Stimulated activated CD4-positive, alpha-beta T cell treated with anti-CD3 and anti-CD28 coated beads, Interleukin-1b, Interleukin-23, amount 100 ng/mL, for 1 hour (primary cell): ENCODE measurements at places on chromosomes 1 and 21.

GRCh38 chr1:204578867-204579664, 62.9 kb downstream of the MDM4 start:
- no peak for DNase-seq

GRCh38 chr1:32811917-32812316, 5.2 kb downstream of the YARS1 start:
- DNase-seq: no peak

DNA sequence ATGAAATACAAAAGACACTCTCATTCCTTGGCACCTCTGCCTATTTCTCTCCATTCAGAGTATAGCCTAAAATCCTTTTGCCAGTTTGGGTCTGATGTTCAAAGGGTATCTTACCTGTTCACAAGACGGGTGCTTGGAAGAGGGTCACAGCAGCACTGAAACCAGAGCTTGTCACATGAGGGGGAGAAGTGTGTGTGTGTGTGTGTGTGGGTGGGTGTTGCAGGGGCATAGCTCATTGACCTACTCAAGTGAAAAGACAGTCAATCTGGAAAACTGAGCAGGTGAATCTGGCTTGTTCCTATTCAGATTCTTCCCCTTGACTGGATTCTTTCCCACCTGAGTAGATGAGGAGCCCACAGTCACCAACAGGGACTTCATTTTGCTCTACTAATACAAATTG, 63.9 kb downstream of the KCTD3 start:
- no peak for DNase-seq

- DNase-seq: no peak
These were observed 116.4 kb upstream of the KCNJ15 start for GRCh38 chr21:38140207-38140903.

- no peak for DNase-seq
These were observed 81.1 kb downstream of the RRAGC start for GRCh38 chr1:38778521-38778920.

- no peak for DNase-seq
These were observed 2.7 kb downstream of the DIO1 start for GRCh38 chr1:53896635-53897229.

DNA sequence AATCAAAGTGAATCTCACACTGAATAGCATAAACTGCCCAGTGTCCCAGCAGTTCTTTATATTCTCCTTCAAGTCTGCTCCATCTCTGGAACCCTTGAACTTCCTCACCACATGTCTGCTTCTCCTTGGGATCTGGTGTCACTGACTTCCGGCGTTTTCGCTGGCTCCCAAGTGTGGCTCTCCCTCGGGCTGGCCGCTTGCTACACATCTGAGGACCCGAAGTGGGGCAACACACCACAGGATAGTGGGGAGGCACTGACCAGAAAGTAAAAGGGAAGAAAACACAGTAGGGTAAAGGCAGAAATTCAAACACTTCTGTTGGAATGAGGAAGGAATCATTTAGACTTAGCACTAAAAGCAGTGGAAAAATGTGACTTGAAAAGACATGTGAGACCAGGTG, 5.1 kb downstream of the NIT1 start:
- no peak for DNase-seq

GRCh38 chr1:34292472-34292871, 115.8 kb downstream of the C1orf94 start:
- DNase-seq: no peak

DNA sequence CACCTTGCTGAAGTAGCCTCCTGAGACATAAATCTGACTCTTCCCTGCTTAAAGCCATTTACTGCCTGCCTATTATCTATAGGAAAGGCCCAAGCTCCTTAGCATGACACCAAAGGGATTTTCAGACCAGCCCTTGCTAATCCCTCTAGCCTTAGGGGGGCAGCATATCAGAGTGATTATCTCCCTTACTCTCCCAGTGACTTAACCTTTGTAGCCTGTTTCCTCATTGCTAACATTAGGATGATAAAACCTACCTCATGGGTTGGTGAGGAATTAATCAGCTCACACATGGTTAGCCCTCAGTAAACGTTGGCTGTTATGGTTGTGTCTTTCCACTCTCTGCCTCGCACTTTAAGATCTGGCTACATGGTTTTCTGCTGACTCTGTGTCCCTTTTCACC, 70.1 kb downstream of the ROR1 start:
- DNase-seq: no peak

GRCh38 chr1:114341856-114342255, 169.1 kb downstream of the TRIM33 start:
- no peak for DNase-seq

DNA sequence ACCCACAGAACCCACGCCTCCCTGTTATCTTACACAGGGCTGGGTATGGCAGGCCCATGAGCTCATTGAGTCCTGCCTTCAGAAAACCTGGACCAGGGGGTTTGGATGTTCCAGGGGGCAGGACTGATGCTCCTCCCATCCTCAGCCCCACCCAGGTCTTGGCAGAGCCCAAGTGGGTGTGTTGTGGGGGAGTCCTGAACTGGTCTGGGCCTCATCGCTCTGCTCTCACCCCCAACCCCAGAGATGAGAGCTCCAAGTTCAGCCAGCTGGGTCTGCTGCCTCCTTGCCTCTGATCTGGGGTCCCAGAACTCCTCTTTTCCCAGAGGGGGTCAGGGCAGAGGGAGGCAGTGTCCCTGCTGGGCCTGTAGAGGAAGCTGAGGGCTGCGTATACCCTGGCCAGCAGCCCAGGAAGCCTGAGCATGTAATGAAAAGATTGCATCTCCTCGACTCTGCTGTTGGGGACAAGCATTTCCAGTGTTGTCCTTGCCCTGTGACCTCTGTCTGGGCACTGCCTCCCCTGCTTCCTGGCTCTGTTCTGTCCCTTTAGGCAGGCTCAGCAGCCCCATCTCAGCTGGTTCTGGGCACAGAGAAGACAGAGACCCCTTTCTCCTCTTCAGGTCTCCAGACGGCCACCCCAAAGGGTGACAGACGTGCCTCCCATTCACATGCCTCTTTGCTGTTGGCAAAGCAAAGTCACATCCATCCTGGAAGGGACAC, 54.7 kb upstream of the EPS8L3 start:
- DNase-seq: no peak

GRCh38 chr1:92065042-92065441, 10.2 kb downstream of the SETSIP start:
- DNase-seq: no peak

GRCh38 chr1:198492872-198493271, 47.6 kb downstream of the ATP6V1G3 start:
- no peak for DNase-seq

- DNase-seq: no peak
These were observed 125.9 kb upstream of the VAMP3 start for GRCh38 chr1:7644961-7645750.

DNA sequence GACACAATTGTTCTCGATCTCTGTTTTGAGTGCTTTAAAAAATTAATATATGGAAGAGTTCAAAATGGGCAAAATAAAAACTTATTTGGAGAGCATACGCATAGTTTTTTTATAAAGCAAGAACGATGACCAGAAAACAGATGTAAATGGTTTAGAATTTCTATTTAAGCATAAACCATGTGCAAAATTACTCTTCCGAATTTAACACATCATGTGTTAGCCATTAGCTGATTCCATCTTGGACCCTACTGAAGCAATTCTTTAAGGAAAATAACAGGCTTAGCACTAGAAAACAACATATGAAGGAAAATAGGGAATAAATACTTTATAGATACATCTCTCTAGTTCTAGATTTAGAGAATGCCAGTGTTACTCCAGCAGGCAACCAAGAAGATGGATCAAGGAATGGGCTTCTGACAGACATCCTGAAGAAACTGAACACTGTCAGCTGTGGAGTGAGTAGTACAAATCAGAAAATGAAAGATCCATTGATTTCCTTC, 26.7 kb downstream of the CDC7 start:
- no peak for DNase-seq

DNA sequence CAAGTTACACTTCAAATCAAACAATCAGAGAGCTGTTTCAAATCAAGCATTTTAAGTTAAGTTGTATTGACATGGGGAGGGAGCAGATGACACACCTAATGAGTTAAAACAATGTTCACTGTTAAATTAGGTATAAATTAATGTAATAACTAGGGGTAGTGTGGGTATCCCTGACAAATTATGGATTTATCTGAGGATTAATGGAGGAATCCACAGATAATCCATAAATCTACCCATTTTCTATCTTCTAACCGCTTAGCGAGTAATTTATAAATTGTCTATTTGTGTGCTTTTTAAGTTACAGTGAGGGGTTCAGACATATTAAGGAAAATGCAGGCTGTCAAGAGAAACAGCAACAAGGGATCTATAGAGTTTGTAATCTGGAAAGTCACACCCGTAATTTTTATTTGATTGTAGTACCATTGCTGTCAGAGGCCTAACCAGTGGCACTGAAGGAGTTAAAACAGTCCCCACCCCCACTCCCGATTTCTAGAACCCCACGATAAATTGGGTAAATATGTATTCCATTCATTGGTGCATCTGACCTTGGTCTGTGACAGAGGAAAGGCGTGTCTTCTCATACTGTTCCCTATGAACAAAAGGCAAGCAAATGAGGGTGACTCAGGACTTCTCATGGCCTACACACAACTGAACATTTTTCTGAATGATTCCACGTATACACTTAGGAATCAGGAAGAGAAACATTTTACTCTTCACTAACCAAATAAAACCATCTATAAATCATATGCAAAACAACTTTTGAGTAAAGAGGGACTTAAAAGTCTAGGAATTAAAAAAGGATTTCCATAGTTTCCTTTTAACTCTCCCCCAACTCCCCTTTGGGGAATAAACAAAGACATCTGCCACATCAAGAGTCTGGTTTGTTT, 7.4 kb downstream of the IRF2BP2 start:
- DNase-seq: no peak

- no peak for DNase-seq
These were observed 256.1 kb upstream of the PTBP2 start for GRCh38 chr1:96465441-96465840.

DNA sequence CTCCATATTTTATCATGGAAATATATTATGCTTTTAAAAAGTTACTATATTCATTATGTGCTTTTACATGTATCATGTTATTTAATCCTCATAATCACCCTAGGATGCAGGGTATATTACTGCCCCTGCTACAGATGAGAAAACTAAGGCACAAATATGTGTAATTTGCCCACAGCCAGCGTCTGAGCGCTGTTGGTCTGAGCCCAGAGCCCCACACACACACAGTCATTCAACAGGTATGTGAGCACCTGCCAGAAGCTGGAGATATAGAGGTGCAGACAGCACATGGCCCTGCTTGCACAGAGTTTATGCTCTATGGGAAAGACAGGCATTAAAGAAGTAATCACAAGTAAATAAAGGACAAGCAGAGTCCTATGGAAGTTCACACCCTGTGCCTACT, 49.8 kb upstream of the SEC16B start:
- DNase-seq: no peak

- no peak for DNase-seq
These were observed 150.9 kb downstream of the KCNJ6 start for GRCh38 chr21:37765221-37765900.

GRCh38 chr1:112982853-112983536, 27.0 kb upstream of the SLC16A1 start:
- no peak for DNase-seq

GRCh38 chr1:157286646-157287420, 148.6 kb upstream of the ETV3 start:
- no peak for DNase-seq

GRCh38 chr1:228364068-228364705, 42.4 kb downstream of the TRIM11 start:
- DNase-seq: no peak
